Activated T-helper 1 cell treated with Interleukin-2 at 50 U/mL for 16 hours (primary cell): ENCODE measurements at places on chromosomes 5 and 9.

- DNase-seq: no peak
These were observed 32.2 kb downstream of the HRH2 start for GRCh38 chr5:175690025-175690424.

DNA sequence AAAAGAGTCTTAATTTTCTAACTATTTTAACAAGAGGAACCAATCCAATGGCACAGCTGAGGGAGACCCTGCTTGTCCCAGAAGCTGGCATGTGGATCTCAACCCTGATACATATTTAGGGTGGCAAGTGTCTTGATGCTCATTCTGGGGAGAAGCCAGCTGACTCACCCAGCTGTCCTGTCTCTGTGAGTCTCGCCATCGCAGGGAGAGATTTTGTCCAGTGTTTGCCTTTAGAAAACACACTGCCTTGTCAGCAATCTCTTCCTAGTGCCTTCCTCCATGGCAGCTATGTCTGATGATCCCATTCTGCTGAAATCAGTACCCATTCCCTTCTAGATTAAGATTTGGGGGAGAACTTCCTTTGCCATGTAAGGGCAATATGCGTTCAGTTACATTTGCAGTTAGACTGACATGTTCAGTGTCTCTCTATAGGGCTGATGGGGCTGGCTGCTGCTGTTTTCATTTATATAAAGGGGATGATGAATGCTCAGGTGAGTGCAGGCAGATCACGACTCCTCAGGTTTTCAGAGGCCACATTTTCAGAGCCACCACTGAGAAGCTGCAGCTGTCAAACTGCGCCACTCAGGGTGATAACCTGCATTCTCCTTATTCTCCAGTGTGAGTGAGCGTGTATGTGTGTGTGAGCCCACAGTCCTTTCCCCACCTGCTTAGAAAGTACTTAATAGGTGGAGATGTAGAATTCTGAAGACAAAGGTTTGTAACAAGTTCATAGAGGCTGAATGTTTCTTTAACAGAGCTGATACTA, 217.0 kb downstream of the GAS1 start:
- no peak for DNase-seq

DNA sequence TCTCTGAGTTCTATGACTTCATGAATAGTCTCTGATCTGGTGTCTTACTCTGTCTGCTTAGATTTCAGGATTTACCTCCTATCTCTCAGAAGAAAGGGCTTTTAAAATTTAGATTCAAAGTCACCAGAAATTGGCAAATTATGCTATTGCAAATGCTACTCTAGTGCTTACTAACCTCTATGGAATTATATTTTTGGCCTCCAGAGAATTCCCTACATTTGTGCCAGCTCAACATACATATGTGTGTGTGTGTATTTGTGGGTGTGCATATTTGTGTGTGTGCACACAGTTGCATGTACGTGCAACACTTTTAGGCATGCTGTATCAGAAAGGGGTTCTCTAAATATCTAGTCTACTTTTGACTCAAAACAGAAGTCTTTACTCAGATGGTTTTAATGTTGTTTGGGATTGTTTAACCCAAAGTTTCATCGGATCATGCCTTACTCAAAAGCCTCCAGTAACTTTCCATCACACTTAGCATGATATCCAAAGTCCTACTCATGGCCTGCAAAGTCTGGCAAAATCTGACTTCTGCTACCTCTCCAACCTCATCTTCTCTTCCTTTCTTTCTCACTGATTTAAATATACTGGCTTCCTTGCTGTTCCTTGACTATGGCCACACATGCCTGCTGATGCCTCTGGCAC, 147.6 kb upstream of the NR3C1 start:
- DNase-seq: no peak

DNA sequence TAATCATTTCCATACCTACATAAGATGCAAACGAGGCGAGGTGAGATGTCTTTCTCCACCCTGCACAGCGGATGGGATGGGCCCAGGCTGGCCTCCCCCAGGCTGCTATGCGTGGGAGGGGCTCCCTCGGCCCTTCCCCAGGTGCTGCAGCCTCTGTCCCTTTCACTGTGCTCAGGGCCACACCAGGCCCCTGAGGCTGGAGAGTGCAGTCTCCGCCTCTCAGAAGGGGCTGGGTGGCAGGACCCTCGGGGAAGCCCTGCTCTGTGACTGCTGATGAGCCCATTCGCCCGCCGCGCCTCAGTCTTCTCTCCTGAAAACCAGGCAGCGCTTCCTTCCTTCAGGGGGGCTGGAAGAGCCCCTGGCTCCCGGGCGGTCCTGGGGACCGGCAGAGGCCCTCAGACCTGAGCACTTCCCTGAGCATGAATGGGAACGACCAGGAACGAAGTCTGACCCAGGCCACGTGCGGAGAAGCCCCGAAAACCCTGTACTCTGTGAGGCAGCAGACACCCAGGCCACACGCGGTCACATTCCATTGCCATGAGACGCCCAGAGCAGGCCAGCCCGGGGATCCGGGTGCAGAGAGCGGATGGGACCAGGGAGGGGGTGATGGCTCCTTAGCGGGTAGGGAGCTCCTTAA, 21.9 kb upstream of the NOTCH1 start:
- no peak for DNase-seq

GRCh38 chr5:97062046-97062445, 80.4 kb downstream of the LIX1 start:
- DNase-seq: no peak

DNA sequence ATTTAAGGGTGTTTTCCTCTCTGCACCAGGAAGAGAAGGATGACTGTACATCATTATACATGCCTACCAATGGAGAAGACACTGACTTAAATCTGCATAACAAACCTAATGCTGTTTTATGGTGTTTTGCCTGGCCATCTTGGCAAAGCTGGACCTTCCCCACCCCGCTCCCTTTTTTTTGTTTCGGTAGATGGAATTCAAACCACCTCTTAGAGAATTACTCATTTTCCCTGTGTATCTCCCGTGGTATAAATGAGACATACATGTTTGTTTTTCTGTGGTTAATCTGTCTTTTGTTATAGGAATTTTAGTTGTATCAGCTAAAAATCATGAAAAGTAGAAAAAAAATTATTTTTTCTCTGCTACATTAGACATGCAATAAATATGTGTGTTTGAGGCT, 28.8 kb downstream of the IL12B start:
- no peak for DNase-seq

- DNase-seq: no peak
These were observed 509.9 kb downstream of the ZNF608 start for GRCh38 chr5:124236361-124237205.

GRCh38 chr9:8027351-8027750, 227.8 kb upstream of the DMAC1 start:
- no peak for DNase-seq

- DNase-seq: no peak
These were observed 155.0 kb downstream of the MAN2A1 start for GRCh38 chr5:109844695-109845094.

GRCh38 chr9:129567842-129568559, 52.9 kb downstream of the C9orf50 start:
- no peak for DNase-seq
